ENCODE measurements at places on chromosomes 1 and 21.

- DNase-seq, result no peak
These were observed 1.2 kb upstream of the FHAD1 start for GRCh38 chr1:15245593-15246360.

- no peak for DNase-seq
These were observed 96.0 kb downstream of the PGBD5 start for GRCh38 chr1:230330157-230330556.

GRCh38 chr1:203691447-203691846 is 64.8 kb downstream of the ATP2B4 start:
- no peak for DNase-seq

DNA sequence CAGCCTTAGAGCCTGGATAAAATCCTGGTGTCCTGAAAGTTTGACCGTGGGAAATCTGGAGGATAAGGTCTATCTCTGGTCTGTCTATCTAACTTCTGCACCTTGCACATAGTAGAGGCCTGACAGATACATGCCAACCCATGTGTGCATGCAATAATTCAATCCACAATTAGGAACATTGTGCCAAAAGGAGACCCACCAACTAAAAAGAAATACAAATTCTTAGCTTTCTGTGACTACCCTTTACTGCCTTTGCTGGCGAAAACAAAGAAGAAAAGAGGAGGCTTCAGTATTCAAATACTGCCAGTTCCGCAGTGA is 381 bp upstream of the KLHL20 start:
- no peak for DNase-seq

DNA sequence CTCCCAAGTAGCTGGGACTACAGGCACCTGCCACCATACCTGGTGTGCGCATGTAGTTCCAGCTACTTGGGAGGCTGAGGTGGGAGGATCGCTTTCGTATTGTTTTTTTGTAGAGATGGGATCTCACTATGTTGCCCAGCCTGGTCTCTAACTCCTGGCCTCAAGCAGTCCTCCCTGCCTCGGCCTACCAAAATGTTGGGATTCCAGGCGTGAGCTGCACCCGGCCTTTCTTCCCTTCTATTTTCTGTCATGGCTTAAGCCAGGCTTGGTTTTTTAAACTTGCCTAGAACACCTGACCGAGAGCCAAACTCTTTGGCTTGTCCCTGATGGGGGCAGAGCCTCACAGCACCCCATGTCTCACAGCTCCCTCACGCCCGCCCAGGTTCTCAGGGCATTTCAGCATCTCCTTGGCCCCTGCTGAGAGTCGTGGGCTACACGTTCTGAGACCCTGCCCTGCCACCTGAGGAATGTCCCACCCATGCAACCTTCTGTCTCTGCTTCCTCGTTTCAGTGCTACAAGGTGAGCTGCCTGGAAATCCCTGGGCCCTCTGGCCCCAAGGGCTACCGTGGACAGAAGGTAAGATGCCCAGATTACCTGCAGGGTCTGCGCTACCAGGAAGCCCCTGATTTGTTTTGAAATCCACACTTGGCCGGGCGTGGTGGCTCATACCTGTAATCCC is 15.7 kb downstream of the COL6A2 start:
- DNase-seq, result no peak

GRCh38 chr1:165877940-165878556 is 50.6 kb downstream of the UCK2 start:
- DNase-seq, result no peak

DNA sequence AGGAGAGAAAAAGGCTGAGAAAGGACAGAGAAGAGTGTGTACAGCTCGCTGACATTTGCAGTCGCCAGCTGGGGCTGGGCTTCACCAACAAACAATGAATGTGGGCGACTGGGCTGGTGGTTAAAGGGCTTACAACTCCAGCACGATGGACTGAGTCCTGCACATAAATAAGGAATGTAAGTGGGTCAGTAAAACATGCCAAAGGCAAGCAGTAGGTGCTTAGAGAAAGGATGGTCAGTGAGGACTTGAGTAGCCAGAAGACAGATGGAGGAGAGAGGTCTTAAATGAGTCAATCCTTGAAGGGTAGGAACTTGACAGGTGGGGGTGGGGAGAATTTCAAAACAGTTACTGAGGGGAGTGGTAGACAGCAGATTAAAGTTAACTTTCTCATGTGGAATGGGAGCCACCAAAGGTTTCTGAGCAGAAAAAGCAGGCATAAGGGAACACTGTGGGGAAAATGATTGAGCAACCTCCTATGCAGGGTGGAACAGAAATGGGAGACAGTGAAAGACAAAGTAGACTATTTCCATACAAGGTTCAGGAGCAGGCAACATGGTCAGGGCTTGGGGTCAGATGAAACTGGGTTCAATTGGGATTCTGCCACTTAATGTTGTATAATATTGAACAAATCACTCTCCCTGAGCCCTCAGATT is 37.4 kb downstream of the GADD45A start:
- DNase-seq, result no peak

DNA sequence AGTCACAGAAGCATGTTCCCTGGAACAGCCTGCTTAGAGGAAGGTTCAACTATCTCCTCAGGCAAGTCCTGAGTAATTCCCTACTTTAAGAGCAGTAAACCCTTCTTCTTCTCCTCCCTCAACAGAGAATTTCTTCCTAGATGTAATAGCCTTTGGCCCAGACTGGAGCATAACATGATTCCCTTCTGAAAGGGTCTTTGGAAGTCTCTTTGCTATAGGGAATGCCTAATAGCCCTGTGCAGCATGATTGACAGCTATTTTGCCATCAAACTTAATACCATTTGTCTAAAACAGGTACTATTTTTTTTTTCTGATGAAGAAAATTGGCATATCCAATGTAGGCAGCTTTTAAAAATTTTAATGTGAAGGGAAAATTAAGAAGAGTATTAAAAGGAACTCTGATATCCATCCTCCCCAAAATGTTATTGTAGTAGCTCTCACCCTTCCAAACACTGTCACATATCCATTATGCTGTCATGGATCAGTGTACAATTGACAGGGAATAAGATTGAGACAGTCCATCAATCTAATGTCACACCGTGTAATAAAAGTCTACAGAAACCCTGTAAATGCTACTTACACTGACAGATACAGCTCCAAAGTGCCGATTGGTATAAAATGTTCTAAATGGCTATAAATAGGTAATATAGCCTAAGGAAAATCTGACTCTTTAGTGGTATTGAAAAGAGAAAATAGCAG is 884.6 kb downstream of the TTLL7 start:
- no peak for DNase-seq

- no peak for DNase-seq
These were observed 25.3 kb upstream of the PEX10 start for GRCh38 chr1:2437617-2438016.

GRCh38 chr1:203327684-203328457 is 22.6 kb downstream of the BTG2 start:
- DNase-seq, result peak; percentile 87

DNA sequence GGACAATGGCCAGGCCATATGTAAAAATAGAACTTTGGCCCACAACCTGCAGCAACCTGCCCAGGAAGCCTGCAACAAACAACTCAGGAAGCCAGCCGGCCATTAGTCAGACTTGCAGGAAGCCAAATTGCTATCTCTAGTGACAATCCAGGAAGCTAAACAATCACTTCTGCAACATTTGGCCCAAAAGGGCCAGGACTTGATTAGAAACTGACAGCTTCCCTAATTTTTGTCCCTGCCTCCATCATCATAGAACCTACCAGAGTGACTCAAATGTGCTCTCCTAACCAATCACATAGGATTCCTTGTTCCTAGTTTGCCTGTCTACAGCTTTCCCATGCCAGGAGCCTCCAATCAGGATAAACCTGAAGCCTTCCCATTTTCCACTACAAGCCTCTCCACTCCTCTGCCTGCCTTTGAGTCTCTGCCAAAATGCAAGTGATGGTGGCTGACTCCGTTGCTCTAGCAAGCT is 639.3 kb downstream of the PTPRU start:
- DNase-seq, result peak; percentile 8

DNA sequence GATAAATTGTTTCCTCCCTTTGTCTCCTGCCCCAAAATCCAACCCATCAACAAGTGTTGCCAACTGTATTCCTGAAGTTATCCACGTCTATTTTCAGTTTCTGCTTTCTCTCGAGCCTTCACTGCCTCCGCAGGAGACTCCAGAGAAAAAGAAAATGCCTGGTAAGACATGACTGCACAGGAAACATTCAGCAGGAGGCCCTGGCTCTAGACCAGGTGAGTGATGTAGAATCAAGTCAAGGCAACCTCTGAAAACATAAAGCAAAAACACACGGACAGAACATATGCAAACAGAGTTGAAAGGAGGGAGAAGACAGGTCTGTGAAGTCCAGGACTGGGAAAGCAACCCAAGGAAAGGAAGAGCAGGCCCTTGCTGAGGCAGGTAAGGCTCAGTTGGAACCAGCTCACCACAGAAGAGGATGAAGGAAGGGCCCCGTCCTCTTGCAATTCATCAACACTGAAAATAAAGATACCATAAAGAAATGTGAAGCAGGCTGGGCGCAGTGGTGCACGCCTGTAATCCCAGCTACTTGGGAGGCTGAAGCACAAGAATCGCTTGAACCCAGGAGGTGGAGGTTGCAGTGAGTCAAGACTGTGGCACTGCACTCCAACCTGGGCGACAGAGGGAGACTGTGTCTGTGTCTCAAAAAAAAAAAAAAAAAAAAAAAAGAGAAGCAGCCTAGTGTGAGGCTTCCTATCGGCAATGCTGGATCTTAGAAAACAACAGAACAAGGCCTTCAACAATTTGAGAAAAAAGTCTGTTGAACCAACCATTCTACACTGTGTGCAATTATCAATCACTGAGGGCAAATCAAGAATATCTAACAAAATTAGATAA is 8.8 kb downstream of the NOL9 start:
- DNase-seq, result no peak

DNA sequence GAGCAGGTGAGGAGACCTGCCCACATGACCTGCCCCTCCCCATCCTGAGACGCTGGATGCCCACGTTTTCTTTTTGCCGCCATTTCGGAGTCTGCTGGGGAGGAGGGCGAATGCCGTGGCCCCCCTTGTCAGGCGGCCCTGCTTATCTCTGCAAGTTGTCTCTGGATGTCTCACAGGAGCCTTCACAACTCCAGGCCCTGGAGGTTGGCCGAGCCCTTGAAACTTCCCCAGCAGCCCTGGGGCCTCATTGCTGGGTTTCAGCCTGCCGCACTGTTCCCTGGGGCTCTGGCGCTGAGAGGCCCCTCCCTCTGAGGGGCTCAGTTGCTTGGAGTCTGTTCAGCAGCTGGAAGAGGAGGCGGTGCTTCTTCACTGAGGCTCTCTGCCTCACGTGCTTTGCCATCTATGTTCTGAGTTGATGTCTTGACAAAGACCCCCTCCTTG is 29.8 kb upstream of the ZBTB21 start:
- DNase-seq, result no peak

GRCh38 chr1:23793018-23793781 is 2.3 kb downstream of the LYPLA2 start:
- DNase-seq, result no peak

- DNase-seq, result no peak
These were observed 27.5 kb downstream of the HYI start for GRCh38 chr1:43426221-43426620.

- no peak for DNase-seq
These were observed 177.6 kb downstream of the RASAL2 start for GRCh38 chr1:178271471-178271870.

DNA sequence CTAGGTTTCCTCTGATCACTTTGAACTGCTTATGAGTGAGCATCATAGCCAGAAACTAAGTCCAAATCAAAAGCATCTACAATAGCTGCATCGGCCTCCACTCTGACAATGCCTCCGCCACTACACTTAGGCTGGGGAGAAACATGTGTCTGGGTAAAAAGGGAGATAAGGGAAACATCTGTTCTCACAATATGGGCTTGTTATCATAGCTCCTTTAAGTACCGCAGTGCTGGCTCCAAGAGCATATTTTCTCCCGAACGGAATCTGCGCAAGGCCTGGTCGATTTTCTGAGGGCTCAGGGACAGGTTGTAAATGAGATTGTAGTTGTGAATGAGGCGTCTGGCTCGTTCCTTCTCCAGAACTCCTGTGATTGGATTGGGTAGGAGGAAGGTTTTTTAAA is 63.9 kb upstream of the CYP2J2 start:
- no peak for DNase-seq

DNA sequence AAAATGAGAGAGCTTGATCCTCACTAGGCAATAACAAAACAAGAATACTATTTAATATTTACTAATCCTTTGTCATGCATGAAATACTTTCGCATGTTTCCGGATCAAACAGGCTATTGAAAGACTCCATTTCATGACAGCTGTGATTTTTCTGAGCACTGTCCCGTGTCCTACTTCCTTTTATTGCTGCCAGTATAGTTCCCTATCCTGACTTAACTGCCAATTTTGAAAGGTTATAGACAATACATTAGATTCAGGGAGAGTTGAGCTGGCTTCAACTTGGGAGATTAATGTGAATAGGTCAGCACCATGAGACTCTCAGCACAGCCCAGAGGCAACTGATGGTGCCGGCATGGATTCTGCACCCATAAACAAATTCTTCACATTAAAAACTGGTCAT is 225.8 kb downstream of the VAV3 start:
- DNase-seq, result no peak

- no peak for DNase-seq
These were observed 148.6 kb upstream of the ZC3H12A start for GRCh38 chr1:37325509-37326437.

GRCh38 chr1:32939655-32940371 is 24.8 kb downstream of the RNF19B start:
- no peak for DNase-seq

- no peak for DNase-seq
These were observed 33.8 kb upstream of the TSPAN2 start for GRCh38 chr1:115123116-115123515.

DNA sequence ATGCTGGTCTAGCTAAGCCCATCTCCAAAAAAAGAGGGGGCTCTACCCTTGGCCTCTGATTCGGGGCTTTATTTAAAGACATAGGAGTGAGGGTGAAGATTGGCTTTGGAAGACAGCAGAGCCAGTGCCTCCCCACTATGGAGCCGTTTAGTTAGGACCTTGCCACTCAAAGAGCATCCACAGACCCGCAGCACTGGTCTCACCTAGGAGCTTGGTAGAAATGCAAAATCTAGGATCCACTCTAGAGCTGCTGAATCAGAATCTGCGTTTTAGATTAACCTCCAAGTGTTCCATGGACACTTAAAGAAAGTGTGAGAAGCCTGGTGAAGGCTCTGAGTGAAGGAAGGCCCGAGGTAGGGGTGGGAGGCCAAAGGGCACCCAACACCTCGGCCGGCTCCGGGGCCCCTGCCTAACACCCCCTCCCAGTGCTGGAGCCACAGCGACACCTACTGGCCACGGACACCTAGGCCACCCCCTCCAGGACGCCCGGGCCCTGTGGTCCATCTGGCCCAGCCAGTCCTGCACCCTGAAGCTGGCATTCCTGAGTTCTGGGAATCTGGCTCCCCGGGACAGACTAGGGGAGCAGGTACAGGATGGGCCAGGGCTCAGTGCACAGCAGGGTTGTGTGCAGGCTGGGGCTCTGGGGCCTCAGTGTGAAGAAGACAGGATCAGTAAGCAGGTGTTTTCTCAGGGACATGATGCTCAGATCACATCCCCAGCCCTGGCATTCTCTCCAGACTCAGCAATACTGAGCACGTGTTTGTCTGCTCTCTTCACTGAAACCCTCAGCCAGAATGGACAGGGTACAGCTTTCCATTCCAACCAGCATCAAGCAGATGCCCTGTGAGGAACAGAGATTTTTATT is 79.2 kb downstream of the TMEM53 start:
- no peak for DNase-seq

Measured in SHP77 treated with DMSO at 0.1 percent for 48 hours (cell line).